ENCODE measurements at places on chromosomes 11 and 22.
A peak's percentile ranks its signal among the peaks of the same experiment; 100 is the strongest.

DNA sequence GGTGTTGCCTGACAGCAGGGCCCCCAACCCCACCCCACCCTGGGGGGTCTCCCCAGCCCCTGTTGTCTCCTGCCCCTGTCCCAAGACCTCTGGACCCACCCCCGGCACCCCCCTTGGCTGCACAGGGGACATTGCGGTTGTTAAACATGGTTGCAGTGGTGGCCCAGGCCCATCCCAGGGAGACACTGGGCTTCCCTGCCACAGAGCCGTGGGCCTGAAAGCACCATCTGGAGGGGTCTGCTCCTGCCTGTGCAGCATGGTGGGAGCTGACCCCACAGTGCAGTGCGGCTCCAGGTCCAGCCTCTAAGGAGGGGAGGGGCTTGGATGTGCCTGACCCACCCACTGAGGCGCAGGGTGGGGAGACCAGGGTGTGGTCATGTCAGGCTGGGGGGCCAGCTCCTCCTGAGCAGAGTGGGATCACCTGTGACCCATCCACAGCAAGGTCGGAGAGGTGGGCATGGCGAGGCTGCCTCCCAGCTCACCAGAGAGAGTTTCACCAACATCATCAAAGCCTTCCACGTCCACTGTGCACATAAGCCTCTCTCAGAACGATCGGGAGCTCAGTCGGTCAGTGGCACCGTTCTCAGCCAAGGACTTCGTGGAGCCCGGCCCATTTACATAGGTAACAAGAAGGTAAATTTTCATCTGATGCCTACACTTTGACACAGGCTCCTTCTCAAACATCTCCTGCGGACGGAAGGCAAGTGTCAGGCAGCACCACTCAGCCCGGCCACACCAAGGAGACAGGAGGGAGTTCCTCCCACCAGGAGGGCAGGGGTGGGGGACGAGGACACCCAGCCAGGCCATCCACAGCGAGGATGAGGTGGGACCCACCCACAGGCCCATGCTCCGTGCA is 201.1 kb downstream of the BRD1 start:
- no peaks in the 10 kb centered on the region for H3K27me3 ChIP-seq
- no peak for DNase-seq
- no peaks in the 10 kb centered on the region for H3K4me1 ChIP-seq
- H3K36me3 ChIP-seq = no peaks in the 10 kb centered on the region

GRCh38 chr11:47552056-47552565 is 821 bp downstream of the CELF1 start:
- DNase-seq = peak; percentile 19
- no peaks in the 10 kb centered on the region for H3K36me3 ChIP-seq
- peak overlapping the region; percentile 93 for H3K4me3 ChIP-seq
- H3K27me3 ChIP-seq = no peaks in the 10 kb centered on the region

GRCh38 chr22:45124176-45124847 is 39.4 kb upstream of the NUP50 start:
- no peaks in the 10 kb centered on the region for H3K4me1 ChIP-seq
- H3K27ac ChIP-seq = no peak overlapping the region
- no peak overlapping the region for H3K4me3 ChIP-seq
- peaks cover 6% of the 10 kb centered on the region for H3K27me3 ChIP-seq

DNA sequence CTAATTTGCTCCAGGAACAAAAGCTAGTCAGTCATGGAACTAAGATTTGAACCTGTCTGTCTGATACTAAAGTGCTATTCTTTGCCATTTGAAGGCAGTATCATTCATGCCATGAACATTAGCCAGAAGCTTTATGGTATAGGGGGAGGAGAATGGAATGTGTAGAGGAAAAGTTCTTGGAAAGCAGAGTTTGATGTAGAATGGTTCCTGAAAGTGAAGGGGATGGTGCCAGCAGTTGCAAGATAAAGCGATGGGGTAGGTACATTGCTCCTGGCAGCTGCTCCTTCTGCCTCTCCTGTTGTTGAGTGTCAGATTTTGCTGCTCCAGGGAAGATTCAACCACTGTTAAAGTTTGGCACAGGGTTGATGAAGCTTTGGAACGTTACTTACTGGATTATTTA is 53.4 kb downstream of the ARHGAP42 start:
- no peaks in the 10 kb centered on the region for H3K27me3 ChIP-seq
- H3K27ac ChIP-seq = no peak overlapping the region
- DNase-seq = no peak

All from heart right ventricle (tissue), 16 donors.